NCI-H2107 (cell line): ENCODE measurements at places on chromosomes 2 and 18.

GRCh38 chr2:186508263-186508662 lies 22.2 kb downstream of the ZC3H15 start:
- DNase-seq: no peak

- DNase-seq: no peak
Observed at GRCh38 chr2:196442211-196442610, 197.3 kb upstream of the CCDC150 start.

GRCh38 chr2:149657401-149658040 lies 69.9 kb upstream of the MMADHC start:
- DNase-seq: no peak

DNA sequence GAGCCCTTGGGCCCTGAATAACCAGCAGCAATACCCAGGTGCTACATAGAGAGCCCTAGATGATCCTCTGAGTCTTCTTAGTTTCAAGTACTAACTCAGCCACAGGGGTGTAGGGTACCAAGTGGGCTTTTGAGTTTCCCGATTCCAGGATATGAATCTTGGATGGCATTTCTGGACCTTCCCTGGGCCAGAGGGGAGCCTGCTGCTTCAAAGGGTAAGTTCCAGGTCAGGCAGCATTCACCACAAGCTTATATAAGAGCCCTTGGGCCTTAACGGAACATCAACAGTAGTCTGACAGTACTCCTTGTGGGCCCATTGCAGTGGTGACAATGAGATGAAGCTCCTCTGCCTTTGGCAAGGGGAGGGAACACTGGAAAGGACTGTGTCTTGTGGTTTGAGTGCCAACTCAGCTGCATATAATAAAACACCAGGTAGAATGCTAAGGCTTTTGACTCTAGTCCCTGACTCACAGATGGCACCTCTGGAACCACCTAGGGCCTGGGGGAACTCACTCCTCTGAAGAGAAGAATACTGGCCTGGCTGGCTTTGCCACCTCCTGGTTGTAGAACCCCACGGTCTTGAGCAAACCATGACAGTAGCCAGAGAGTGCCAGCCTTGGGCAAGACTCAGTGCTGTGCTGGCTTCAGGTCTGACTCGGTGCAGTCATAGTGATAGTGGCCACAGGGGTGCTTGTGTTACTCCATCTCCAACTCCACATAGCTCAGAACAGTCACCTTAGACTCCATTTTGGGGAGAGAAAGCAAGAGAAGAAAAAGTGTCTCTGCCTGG lies 235.7 kb downstream of the AKAIN1 start:
- no peak for DNase-seq

GRCh38 chr2:216031960-216032689 lies 18.8 kb upstream of the MREG start:
- no peak for DNase-seq

GRCh38 chr2:10196948-10197696 lies 74.6 kb downstream of the RRM2 start:
- DNase-seq: no peak

DNA sequence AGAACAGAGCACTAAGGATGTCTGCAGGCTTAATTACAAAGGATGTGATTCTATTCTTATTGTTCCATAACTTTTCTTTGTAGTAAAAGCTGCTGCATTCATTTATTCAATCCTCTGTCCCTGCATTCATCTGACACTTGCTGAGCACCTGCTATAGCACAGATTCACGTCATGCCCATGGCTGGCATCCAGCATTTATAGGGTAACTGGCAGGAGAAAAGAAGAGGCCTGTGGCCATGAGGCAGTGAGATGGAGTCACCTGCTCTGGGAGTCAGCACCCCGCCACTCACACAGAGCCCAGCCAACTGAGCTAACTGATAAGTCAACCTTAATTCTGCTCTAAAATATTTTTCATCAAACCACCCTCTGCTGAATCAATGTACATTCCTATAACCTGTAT lies 18.3 kb upstream of the CDC42EP3 start:
- DNase-seq: no peak

DNA sequence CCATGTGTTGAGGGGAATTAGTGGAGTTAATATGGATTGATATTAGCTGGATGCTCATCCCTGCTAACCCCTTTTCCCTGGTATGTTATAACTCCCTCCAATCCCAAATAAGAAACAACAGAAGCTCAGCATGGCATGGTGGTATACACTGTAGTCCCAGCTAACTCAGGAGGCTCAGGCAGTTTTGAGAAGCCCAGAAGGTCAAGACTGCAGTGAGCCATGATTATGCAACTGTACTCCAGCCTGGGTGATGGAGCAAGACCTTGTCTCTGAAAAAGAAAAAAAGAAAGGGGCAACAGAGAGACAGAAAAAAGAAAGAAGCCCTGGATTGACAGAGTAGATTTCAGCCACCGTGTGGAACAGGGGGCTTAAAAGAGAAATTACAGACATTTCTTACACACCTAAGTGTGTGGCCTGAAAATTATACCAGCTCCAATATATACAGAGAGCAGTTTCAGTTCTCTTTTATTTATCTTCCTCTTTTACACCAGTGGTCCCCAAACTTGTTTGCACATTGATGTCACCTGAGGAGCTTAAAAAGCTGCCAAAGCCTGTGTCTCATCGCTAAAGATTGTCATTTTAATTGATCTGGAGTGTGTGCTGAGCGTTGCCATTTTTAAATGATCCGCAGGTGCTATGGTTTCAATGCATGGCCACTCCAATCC lies 203.6 kb downstream of the UBE2E3 start:
- DNase-seq: no peak
